Stimulated activated CD8-positive, alpha-beta memory T cell treated with anti-CD3 and anti-CD28 coated beads, Interleukin-2, amount 100 ng/mL, for 48 hours (primary cell): ENCODE measurements at places on chromosomes 1 and 21.

- DNase-seq, result no peak
Measured at GRCh38 chr1:112696578-112697314, 10.2 kb downstream of the RHOC start.

DNA sequence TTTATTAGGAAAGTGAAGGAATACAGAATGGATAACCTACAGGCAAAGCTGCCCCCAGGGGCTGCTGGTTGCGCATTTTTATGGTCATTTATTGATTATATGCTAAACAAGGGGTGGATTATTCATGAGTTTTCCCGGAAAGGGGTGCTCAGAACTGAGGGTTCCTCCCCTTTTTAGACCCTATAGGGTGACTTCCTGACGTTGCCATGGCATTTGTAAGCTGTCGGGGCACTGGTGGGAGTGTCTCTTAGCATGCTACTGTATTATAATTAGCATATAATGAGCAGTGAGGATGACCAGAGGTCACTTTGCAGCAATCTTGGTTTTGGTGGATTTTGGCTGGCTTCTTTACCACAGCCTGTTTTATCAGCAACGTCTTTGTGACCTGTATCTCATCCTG lies 5.9 kb upstream of the ASAP3 start:
- no peak for DNase-seq

DNA sequence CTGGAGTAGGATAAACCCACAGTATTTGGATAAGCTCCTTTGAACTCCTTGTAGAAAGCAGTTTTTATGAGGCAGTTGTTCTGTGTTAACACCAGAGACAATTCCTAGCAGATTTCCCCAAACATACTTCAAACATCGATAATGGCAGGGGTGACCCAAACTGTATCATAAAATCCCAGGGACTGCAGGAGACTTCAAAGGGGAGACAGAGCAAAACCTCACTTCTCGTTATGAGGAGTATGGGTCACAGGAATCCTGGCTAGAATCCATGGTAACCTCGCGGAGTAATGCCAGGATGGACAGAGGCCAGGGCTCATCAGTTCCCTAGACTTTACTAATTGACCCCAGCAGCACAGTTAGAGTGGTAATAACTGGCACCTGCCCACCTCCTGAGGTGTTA lies 148.0 kb downstream of the DHRS3 start:
- no peak for DNase-seq

DNA sequence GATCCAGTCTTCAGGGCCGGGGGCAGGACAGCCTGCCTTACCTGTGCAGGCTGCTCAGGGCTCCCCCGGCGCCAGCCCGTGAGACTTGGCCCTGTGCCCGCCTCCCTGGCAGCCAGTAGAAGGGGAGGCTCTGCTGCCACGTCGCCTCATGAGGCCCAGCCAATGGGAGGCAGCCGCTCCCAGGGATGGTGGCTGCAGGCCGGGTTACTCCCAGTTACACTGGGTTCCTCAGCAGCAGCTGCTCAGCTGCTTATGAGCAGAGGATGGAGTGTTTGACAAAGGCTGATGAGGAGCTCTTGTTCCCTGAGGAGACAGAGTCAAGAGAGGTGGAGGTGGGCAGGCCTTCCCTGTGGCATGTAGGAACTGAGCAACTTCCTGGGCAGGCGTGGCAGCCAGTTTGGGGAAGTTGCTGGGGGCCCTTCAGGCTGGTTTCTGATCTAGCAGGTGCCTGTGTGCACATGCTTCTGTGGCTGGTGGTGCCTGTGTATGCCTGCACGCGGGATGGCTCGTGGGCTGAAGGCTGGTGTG lies 5.5 kb downstream of the MFSD2A start:
- no peak for DNase-seq

DNA sequence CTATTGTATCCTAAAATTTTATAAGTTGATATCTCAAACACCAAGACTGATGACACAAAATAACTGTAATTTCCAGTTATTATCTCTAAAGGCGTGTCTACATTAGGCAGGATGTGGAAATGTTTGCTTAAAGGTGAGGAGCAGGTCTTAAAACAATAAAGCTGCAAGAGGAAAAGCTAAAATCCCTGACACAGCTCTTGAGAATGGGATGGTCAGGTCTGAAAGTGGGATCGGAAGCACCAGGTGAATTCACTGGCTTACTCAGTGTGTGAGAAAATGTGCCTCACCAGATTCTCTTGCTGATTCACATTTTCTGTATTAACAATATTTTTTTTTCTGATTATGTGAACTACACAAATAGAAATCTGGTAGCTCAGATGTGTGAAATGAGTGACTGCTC lies 421.9 kb upstream of the ADAMTS5 start:
- no peak for DNase-seq

- DNase-seq, result no peak
Measured at GRCh38 chr1:31510304-31510703, 66.0 kb upstream of the TINAGL1 start.

- DNase-seq, result no peak
Measured at GRCh38 chr1:160045653-160046052, 13.9 kb upstream of the PIGM start.

- DNase-seq, result no peak
Measured at GRCh38 chr21:39842741-39843459, 24.3 kb upstream of the PCP4 start.

- DNase-seq, result no peak
Measured at GRCh38 chr1:41726292-41726691, 192.4 kb downstream of the HIVEP3 start.

DNA sequence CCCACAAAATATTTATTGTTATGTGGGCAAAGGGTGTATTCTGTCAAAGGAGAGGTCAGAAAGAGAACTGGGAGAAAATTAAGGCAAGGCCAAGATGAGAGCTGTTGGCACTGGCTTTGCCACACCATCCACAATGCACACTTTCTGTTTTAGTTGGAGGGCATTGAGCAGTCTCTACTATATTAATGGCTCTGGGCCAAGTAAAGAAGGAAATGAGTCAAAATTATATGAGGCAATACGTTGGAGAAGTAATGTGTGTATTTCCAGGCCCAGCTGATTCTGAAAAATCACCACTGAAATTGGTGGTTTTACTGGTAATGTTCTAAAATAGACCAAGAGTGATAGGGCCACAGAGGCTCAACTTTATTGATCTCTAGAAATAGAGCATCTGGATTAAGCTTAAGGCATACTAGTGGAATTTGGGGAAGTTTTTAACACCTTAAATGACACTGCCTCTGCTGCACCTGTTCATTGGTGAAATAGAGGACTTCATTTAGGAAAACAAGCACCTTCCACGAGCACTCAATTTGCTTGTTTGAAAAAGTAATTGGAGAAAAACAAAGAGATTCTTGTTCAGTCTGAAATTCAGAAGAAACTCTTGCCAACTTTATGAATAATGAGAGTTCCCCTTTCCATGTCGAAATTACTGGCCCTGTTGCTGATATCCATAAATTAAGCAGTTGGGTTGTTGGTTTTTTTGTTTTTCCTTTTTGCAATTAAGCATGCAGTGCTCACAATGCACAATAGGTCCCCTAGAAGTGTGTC lies 424.9 kb downstream of the ADGRL2 start:
- DNase-seq, result no peak

DNA sequence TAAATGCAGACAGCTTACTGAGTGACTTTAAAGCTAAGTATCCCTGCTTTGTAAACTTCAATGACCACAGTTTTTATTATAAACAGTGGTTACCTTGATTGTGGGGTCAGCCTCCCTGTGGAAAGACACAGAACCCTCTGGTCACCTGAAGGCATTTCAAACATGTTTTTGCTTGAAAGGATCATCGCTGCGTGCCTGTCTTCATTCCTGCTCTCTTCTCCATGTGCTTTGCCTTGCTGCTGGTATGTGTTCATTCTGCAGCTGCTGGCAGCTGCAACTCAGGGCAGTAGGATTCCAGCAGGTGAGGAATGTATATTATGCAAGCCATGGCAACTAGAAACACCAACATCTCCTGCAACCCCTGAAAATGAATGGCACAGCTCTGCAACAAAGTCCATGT lies 81.0 kb upstream of the VAV3 start:
- no peak for DNase-seq

DNA sequence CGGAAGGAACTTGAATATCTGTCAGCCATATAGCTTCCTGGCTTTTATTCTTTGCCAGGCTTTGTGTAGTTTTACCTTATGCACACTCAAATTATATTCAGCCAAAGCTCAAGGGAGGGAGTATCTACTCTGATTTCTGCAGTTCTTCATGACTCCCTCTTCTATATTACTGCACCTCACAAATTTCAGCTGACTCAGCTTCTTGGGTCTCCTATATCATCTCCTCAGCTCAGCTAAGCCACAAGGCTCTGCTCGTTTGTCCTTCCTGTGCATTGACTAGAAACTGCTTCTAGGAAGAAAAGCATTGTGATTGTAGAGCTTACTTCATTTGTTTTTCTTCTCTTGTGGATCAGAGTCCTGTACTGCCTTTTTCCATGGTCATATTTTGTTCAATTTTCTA lies 37.4 kb downstream of the BTBD8 start:
- no peak for DNase-seq

- DNase-seq, result no peak
Measured at GRCh38 chr1:39333296-39333695, 128.8 kb downstream of the MACF1 start.

DNA sequence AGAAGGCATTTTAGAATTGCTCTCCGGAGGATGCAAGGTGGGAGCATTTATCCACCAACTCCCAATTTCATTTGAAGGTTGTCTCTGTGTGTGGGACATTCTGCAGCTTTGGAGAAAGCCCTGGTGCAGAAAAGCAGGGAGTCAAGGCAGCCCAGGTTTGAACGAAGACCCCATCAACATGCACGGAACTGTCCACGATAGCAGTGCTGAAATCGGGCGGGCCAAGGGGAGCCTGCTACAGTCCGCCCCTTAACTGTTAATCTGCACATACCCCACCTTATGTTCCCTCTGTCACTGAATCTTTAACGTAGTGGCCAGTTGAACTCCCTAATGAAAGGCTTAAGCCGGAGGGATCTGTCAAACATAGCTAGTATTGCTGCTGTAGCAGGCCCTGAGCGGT lies 68.8 kb upstream of the C1orf174 start:
- DNase-seq, result no peak

- DNase-seq, result no peak
Measured at GRCh38 chr1:168293356-168293755, 12.7 kb downstream of the TBX19 start.

DNA sequence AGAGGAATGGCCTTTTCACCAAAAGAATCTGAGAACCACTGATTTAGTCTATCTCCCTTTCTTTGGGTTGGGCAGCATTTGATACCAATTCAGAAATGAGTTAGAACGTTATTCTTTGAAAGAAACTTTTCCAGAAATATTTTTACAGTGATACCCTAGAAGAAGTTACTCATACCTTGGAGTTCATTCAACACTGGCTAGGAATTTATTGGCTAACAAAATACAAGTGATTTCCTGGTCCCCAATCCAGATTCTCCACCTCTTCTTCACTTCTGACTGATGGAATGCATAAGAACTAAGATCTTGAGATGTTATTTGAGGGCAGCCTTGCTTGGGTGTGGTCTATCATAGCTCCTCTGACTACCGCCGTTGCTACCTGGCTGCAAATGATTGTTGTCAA lies 9.4 kb downstream of the C1orf162 start:
- DNase-seq, result no peak

- no peak for DNase-seq
Measured at GRCh38 chr1:53949023-53949990, 3.2 kb downstream of the LRRC42 start.

DNA sequence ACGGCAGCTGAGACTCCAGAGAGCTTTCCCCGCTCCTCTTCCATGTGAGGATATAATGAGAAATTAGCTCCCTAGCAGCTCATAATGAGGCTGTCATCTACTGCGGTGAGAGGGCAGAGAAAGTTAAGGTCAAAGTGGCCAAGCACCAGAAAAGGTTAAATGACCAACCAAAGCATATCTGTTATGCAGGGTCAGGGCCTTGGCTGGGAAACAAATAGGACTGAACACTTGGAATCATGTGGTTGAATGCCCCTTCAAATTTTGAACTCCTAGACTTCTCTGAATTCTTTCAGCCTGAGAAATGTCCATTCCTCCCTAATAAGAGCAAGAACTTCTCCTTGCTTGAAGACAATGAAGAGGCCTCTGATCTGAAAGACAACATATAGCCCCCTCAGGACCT lies 115.9 kb downstream of the TM2D1 start:
- DNase-seq, result no peak

GRCh38 chr1:111603979-111604378 lies 15.6 kb upstream of the RAP1A start:
- DNase-seq, result peak; percentile 68

DNA sequence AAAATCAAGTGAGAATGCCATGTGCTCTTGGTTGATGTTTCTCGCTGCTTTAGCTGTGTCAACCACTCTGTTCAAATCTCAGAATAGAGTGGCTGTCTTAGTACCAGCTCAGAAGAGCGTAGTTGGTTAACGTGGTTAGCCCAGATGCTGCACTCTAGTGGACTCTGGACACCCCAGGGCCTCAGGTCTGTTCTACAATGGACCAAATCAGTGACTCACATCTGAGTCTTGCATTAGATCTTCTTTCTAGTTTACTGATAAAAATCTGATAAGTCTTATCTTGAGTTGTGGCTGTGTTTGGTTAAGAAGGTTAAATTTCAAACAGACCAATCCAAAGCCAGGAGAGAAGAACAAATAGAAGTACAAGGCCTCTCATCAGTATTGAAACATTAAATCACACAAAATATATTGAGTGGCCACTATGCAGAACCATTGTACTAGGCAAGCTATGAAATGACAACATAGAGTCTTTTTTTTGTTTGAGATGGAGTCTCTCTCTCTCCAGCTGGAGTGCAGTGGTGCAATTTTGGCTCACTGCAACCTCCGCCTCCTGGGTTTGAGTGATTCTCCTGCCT lies 104.1 kb downstream of the NR5A2 start:
- DNase-seq, result no peak

DNA sequence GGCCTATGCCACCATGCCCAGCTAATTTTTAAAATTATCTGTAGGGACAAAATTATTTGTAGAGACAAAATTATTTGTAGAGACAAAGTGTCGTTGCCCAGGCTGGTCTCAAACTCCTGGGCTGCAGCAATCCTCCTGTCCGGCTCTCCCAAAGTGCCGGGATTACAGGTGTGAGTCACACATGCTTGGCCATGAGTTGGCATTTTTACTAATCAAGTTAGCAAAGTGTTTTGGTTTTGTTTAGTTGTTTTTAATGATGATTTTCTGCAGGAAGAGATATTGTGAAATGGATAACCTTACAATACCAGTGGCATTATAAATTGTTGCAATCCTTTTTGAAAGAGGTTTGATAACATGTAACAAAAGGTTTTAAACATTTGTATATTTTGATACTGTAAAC lies 65.3 kb upstream of the MAGI3 start:
- no peak for DNase-seq

DNA sequence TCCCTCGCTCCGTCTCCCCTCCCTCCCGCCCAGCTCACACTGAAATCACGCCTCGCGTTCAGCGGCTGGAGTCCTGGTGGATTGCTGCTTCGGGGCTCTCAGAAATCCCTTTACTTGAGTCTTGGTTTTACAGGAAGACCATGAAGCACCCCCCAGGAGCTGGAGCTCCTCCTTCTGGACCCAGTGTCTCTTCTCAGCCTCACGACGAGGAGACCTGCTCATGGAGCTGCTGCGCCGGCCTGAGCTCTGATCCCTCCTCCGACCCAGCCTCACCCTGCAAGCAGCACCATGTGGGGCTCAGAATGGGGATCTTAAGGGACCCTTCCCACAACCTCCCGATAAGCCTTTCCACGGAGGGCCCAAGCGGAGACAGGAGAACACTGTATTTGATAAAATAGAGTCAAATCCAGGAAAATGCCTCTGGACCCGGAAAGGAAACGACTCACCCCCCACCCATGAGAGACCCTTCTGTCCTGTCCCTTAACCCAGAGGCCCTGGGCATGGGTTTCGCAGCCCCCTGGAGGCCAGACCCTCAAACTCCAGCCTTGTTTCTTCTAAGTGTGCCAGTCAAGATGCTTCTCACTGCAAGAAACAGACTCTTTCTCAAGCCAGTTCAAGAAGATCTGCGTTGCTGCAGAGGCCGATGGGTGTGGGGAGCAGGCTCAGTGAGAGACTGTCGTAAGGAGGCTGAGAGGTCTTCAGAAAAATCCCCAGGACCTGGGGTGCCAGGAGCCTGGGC lies 26.1 kb downstream of the PDE9A start:
- no peak for DNase-seq
